ENCODE measurements at places on chromosomes 3 and 15. TPM values are rescaled to one million over a fixed set of nuclear protein-coding genes. Genes with fewer than 3 reads are reported as not detected.

The ATP13A5 gene
- not detected for total RNA-seq

The MYZAP gene
- total RNA-seq: 0.31 TPM

The DPPA2 gene
- not detected for total RNA-seq

The NR2E3 gene
- total RNA-seq: not detected

The SPATA12 gene
- not detected for total RNA-seq

The PAQR5 gene
- not detected for total RNA-seq

The SCN11A gene
- 0.08 TPM for total RNA-seq

The TGM4 gene
- total RNA-seq: not detected

The PLIN1 gene
- total RNA-seq: not detected

The GUCA1C gene
- total RNA-seq: not detected

The CADM2 gene
- total RNA-seq: 0.33 TPM

The SLC15A2 gene
- 0.97 TPM for total RNA-seq

The ARF4 gene
- 72.7 TPM for total RNA-seq

The FRMD5 gene
- total RNA-seq: not detected

The LSAMP gene
- not detected for total RNA-seq

The IQCH gene
- total RNA-seq: 0.60 TPM

The CHRNB4 gene
- not detected for total RNA-seq

The ZNF106 gene
- total RNA-seq: 28.4 TPM

The PLSCR5 gene
- not detected for total RNA-seq

The COL6A6 gene
- not detected for total RNA-seq

The U2SURP gene
- total RNA-seq: 186 TPM

The C3orf49 gene
- total RNA-seq: not detected

The TRPM1 gene
- not detected for total RNA-seq

The KIF15 gene
- total RNA-seq: 0.64 TPM

The TWF2 gene
- 31.1 TPM for total RNA-seq

The MESP2 gene
- total RNA-seq: not detected

The ENTPD3 gene
- not detected for total RNA-seq

The ADAMTS9 gene
- total RNA-seq: not detected

The GOLGA8T gene
- total RNA-seq: not detected

The SPRED1 gene
- 0.50 TPM for total RNA-seq

The PRSS50 gene
- not detected for total RNA-seq

Measured in CD8-positive, alpha-beta T cell (primary cell).